ENCODE measurements at places on chromosomes 7 and 10. TPM values are rescaled to one million over a fixed set of nuclear protein-coding genes. Genes with fewer than 3 reads are reported as not detected.
A peak's percentile ranks its signal among the peaks of the same experiment; 100 is the strongest.

DNA sequence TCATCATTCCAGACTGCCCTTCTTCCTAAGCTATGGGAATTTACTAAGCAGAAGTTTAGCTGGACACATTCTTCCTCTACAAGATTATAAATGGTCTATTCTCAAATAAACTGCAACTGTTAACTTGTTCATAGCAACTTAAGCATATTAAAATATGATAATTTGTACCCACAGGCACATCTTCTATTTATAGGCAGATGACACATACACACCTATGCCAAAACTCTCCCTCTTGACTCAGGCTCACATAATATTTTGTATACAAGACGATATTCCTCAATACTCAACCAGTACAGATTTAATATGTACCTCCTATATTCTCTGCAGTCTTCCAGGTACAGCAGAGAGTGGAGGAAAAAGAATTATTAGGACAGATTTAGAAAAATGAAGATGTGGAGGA lies 232.7 kb upstream of the KIAA1217 start:
- DNase-seq, result no peak

Gene SPDYE17
- not detected for total RNA-seq

Gene ANKRD30A
- total RNA-seq, result not detected

Gene SPDYE5
- not detected for total RNA-seq

DNA sequence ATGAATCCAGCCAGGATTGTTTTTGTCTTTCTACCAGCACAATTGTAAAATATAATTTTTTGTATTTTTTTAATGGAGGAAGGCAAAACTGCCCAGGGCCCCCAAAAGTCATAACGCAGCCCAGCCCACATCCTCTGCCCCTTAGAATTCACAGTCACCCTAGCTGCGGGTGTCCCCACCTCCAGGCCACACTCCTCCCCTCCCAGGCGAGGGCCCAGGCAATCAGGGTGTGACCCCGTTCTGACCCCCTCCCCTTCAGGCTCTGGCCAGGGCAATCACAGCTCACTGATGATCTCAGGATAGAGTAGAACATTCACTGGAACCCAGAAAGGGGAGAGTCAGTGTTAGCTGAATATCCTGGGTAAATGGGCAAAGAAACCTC lies 92.0 kb upstream of the MACROH2A2 start:
- DNase-seq, result no peak

DNA sequence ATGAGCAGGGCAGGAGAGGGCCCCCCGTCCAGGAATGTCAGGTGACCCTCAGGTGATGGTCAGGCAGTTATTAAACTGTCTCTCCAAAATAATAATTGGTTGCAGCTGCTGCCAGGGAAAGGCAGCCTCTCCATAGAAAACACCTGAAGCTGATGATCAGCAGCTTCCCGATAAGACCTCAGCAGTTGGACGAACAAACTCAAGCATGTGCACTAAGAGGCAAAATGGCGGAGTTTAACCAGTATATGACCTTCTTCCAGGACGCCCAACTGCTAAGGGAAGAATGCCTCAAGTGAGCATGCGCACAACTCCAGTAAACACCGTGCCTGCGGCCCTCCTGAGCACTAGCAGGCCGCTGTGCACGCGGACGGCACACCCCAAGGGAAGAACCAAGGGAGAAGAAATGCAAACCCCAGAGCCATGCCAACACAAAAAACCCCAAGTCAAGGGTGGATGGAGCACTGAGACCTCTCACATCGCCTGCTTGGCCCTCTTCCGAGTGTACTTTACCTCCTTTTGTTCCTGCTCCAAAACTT lies 38.9 kb upstream of the ADARB2 start:
- DNase-seq, result no peak

GRCh38 chr7:112370436-112370835 lies 79.8 kb upstream of the IFRD1 start:
- no peak for DNase-seq

Gene SP8
- total RNA-seq, result 2.5 TPM

GRCh38 chr7:100486753-100487446 lies 3.2 kb downstream of the NYAP1 start:
- DNase-seq, result peak; percentile 71

Gene NFE2L3
- total RNA-seq, result not detected

GRCh38 chr7:35261476-35262285 lies 7.8 kb upstream of the TBX20 start:
- no peak for DNase-seq

GRCh38 chr7:139041378-139042085 lies 5.7 kb upstream of the ZC3HAV1L start:
- no peak for DNase-seq

Gene HOXA11
- 5.8 TPM for total RNA-seq

DNA sequence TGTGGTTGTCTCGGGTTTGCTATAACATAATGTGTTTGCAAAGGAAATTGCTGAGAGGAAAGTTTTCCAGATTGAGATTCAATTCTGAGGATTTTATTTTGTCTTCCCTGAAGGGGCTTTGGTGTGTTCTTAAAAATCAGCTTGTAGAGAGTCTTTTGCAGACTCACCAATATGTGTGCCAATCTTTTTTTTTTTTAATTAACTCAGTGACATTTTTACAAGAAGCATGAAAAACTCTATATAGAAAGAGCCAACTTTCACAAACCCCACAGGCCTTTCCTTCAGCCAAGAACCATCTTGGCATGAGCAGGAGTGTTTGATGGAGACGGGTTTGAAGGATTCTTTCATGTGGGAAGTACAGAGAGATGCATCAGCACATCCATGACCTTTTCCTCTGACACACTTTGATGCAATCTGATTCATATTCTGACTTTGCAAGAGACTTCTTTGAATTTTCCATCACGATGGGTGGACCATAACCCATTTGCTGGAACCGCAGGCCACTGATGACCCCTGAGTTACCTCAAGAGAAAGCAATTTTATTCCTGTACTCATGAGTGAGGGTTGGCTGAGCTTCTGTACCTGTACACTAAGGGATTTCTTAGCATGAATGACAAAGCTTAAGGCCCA lies 892.6 kb downstream of the XPNPEP1 start:
- DNase-seq, result no peak

DNA sequence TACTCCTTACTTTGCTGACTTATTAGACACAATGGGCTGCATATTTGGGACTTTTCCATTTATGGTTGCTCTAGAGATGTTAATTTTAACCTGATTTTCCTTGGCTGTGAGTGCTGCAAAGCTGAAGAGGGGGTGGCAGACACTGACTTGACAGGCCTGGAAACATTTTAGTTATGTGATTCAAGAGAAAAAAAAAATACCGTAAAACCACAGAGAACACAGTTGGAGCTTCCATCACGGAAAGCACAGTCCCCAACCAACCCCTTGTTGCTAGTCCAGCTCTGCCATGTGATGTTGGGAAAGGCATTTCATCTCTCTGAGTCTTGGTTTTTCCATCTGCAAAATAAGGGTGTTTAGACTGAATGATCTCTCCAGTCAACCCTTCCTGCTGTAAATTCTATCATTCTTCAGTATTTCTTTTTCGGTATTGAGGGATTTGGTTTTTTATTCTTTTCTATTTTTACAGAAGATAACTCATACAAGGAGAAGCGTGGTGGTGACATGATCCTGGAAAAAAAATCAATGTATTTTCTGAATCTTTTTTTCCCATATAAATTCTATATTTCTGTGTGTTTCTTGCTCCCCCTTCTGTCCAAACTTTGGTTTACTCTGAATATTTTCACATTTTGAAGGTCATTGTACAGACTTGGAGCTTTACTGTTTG lies 246.1 kb downstream of the REEP3 start:
- DNase-seq, result no peak

- DNase-seq, result no peak
These were observed 41.9 kb upstream of the NXPH1 start for GRCh38 chr7:8391353-8392062.

Gene TFR2
- not detected for total RNA-seq

GRCh38 chr10:42850931-42851330 lies 68.3 kb downstream of the BMS1 start:
- DNase-seq, result no peak

- peak; percentile 89 for DNase-seq
These were observed 107.7 kb upstream of the BTBD16 start for GRCh38 chr10:122163174-122164022.

Gene LRRD1
- 0.05 TPM for total RNA-seq

DNA sequence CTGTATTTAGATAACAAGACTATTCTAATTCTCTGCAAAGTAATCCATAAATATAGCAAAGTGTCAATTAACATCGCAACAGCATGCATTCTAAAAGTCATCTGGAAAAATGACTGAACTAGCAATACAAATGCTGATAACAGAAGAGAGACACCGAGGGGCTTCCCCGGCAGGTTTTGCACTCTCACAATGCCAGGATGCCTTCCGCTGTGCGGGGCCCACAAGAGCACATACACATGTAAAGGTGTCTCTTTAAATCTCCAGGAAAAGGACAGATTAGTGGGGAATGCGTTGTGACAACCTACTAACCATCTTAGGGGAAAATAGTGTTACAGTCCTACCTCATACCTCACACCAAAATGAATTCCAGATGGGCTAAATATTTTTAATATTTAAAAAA lies 86.9 kb downstream of the CXCL12 start:
- DNase-seq, result no peak

GRCh38 chr10:29860166-29860565 lies 199.2 kb downstream of the JCAD start:
- DNase-seq, result no peak

- DNase-seq, result no peak
These were observed 24.3 kb downstream of the PPP2R2D start for GRCh38 chr10:131925011-131925649.

- no peak for DNase-seq
These were observed 90.6 kb downstream of the CACNB2 start for GRCh38 chr10:18230794-18231193.

Gene PCLO
- total RNA-seq, result 5.7 TPM

- no peak for DNase-seq
These were observed 46.0 kb downstream of the ZNRF2 start for GRCh38 chr7:30330134-30331111.

DNA sequence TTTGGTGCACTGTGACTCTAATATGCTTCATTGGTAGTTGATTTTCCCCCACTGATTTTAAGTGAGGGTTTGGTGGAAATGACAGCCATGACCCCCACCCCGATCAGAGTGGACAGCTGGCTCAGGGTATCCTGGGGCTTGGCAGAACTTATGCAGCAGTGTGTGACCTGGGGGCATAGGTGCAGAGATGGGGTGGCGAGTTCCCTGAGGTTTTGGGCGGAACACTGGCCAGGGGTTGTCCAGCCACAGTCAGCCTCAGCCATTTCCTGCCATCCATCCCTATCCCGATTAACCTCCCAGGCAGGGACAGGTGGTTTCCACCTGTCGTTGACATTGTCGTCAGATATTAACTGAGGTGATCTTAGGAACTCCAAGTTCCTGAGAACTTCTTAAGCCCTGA lies 155.8 kb upstream of the CHST15 start:
- no peak for DNase-seq

- DNase-seq, result no peak
These were observed 61.3 kb upstream of the EN2 start for GRCh38 chr7:155396661-155397060.

Gene NT5C3A
- total RNA-seq, result 45.1 TPM

GRCh38 chr10:112360308-112361270 lies 13.3 kb upstream of the ACSL5 start:
- DNase-seq, result no peak

DNA sequence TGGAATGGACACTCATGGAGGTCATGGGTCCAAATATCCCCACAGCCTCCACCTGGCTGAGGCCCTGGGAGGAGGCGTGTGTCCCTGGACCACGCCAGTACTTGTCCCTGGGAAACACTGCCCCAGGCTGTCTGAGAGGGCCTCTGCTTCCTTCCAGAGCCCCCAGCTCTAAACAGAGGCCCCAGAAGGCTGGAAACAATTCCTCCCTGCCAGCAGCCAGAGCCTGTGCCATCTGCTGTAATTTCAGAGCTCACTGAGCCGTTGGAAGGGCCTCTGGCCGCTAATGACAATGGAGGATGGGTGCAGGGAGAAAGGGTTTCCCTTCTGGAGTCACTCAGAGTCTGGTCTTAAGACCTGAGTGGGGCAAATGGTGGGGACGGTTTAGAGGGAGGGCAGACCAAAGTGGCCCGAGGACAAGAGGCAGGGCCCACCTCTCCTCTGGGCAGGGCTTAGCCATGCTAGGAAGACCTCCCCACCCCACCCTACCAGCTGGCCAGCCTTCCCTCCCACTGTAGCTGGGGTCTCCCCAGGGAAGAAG lies 7.1 kb downstream of the CHAT start:
- no peak for DNase-seq

Gene SMKR1
- not detected for total RNA-seq

DNA sequence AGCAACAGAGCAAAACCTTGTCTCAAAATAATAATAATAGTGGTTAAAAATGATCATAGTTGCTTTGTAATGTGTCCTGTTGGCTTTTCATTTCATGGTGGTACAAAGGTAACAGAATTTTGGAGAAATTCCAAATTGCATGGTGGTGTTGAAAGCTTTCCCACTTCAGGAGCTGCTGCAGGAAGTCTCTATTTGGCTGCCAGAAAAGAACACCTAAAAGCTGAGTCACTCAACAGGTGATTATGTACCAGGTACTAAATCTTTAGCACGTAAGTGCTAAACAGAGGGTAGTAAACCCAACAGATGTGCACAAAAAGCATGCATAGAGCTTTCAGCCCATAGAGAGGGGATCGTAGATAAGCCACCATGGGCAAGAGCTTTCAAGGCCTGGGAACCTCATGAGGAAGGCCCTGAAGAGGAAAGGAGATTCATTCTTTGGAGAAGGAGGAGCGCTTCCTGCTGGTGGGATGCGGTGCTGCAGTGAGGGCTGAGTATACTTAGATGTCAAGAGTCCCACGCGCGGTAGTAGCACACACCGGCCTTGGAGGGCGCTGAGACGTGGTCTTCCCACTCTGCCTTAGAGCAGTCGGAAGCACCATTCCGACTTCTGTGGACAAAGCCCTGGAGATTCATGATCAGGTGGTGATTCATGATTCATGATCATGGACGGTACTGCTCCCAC lies 118.7 kb downstream of the RALA start:
- peak; percentile 67 for DNase-seq

Gene ACBD5
- total RNA-seq, result 21.1 TPM

DNA sequence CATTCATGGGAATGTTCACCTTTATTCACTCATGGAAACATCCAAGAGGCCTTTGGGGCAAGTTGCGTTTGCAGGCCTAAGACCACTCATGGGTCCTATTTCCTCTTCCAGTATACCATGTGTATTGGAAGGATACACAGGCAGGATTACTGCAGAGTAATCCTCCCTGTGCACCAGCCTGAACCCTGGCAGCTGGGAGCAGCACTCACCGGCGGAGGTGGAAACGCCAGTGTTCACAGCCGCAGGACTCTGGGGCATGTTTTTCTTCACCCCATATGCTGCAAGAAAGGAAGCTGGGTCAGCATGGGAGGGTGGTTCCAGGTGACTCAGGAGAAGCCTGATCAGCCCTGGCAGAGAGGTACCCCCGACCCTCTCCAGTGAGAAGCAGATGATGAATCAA lies 24.5 kb downstream of the COL17A1 start:
- no peak for DNase-seq

Data from SJCRH30 (cell line).